Epithelial cell of alveolus of lung (primary cell): ENCODE measurements at places on chromosomes 4 and X. TPM values are rescaled to one million over a fixed set of nuclear protein-coding genes. Genes with fewer than 3 reads are reported as not detected.

EPHA5 gene
- total RNA-seq: 0.26 and 0.48 TPM in 2 replicates

POLA1 gene
- total RNA-seq: 4.6 and 8.9 TPM in 2 replicates

NCAPG gene
- total RNA-seq: 10.9 and 22.8 TPM in 2 replicates

UGT2B15 gene
- total RNA-seq: not detected in 2 replicates

CENPVL2 gene
- not detected in 2 replicates for total RNA-seq

CTAG1B gene
- total RNA-seq: not detected in 2 replicates
